Activated CD8-positive, alpha-beta memory T cell treated with anti-CD3 and anti-CD28 coated beads for 1 hour (primary cell): ENCODE measurements at places on chromosomes 7 and 10.

- no peak for DNase-seq
These were observed 394.7 kb upstream of the AKR1E2 start for GRCh38 chr10:4431114-4431863.

DNA sequence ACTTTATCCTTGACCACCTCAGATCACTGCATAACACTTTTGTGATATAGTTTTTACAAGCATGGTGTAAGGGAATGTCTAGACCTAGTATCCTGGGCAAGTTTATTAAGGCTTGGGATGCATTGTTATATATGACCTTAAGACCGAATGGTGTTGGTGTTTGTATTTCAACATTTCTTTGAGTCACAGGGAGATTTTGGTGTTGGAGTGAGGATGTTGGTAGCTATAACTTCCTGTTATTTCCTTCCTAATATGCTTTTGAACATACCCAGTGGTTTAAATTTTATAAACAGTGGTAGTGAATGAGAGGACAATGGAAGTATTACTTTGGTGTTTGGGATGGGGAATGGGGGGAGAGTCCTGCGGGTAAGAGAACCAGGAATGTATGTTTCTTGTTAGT lies 2.6 kb downstream of the EXOC4 start:
- DNase-seq, result no peak

- DNase-seq, result no peak
These were observed 16.0 kb downstream of the CCDC71L start for GRCh38 chr7:106644999-106645398.

DNA sequence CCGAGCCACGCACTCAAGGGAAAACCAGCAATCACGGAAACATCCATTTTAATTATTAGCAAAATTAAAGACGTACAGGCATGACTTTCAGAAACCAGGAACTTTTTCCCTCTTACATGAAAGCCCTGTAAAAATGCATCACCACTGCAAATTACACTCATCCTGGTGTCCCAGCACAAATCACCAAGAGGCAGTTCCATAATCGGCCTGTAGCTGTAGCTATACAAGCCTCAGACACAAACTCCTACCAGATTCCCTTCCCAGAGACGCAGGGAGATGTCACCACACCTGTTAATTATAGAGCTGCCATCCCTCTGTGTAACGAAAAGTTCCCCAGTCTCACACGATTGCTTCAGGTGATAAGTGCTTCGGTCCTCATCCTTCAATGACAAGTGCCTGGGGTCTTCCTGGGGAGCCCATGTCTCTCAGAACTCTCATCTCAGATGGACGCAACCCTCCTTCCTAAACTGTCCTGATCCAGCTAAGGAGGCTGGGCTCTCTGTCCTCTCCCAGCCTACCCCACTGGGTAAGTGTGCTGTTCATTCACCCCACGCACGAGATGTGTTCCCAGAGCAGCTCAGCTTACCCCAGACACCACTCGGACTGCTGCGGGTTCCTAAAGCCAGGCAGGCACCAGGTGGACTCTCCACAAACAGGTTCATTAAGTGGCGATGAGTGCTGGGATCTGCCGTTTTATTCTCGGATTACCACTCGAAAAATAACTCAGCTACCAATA lies 5.9 kb downstream of the FGFR2 start:
- no peak for DNase-seq

DNA sequence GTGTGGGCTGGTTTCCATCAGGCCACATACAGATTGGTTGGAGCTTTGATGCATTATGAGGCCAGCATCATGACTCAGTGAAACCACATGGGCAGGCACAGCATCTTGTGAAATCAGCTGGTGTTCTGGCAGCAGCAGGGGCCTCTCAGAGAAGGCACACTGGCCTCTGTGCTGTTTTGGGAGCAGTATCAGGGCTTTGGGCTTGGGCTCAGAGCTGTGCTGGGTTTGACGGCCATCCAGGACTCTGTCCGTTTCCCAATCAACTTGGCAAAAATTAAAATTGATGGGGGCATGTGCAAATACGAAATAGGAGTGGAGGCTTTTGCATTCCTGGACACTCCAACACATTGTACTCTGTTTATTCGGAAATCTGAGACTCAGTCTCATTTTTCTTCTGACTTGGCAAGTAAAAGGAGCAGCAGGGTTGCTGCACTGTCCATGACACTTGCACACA lies 190.9 kb downstream of the BMPER start:
- no peak for DNase-seq

DNA sequence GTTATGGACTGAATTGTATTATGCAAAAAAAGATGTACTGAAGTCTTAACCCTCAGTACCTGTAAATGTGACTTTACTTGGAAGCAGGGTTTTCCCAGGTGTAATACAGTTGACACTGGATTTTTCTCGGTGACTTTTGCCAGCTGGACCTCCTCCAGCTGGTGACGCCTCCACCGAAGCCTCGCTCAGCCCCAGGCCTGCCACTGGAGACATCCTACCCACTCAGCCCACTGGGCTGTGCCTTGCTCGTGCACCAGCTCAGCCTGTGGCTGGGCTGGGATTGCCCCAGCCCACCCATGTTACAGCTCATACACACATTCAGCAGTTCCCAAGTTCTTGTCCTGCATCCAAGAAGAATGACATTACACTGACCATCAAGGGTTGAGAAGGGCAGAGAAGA lies 42.4 kb upstream of the GPR22 start:
- DNase-seq, result no peak

- DNase-seq, result no peak
These were observed 207.2 kb downstream of the PARD3 start for GRCh38 chr10:34607894-34608293.

GRCh38 chr10:126083009-126083408 lies 186.6 kb downstream of the FANK1 start:
- DNase-seq, result no peak

DNA sequence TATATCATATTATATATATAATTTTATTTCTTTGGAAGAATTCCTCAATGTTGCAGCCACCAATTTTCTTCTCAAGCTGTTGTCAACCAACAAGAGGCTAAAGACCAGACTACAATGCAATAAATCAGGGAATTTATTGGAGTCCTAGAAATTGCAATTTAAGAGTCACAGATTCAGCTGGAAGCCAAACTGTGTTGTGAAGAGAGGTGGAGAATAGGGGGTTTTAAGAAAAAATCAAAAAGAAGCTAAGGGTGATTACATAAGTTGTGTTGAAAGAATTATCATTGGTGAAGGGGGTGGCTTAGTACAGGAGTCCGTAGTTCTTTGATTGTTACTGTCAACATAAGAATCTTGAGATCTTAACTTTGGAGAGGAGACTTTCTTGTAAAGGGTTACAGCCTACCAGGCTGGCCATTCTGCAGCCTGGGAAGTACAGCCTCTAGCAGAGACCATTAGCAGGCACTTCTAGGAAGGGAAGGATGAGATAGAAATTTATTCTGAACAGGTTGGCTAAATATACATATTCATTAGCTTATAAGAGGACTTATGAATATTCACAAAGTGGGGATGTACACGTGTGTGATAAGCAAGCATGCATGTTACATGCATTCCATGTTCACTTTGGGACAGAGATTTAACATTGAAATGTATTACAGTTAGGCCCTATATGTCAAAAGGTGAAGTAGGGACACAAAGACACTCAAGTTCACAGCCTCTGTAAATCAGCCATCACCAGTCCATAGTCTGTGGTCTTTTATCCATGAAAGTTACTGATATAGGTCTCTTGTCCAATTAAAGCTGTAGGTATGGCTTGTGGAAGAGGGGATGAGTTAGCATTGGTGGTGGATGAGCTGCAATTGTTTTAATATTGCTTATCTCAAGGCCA lies 8.3 kb upstream of the TMEM168 start:
- no peak for DNase-seq

GRCh38 chr7:79182283-79182682 lies 271.2 kb downstream of the MAGI2 start:
- no peak for DNase-seq

DNA sequence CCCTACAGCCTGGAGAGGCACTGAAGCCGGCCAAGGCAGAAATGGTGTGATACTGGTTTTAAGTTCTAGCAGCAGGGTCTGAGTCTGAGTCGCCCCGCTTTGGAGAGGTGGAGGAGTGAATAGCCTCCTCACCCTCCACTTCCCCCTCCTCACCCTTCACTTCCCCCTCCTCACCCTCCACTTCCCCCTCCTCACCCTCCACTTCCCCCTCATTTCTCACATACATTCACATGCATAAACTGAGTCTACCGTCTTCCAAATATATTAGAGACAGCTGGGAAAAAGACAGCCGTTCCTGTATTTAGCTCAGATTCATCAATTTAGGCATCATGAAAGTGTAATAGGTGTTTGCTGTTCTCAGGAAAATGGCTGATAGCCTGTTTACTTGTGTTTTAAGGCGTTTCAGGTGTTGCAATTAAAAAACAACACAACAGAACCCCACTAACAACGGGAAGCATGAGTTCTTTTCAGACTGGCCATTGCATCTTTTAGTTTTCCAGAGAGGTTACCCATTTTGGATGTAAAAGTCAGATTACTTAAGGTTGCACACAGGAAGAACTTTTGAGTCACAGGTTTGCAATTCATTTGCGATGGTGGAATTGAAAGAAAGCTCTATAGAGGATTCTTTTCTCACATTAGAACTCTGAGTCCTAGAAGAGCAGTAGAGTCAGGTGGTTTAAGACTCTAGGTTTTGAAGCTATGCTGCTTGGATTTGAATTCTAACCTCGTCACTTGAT lies 861 bp downstream of the NRBF2 start:
- no peak for DNase-seq
